A549 (cell line): ENCODE measurements at places on chromosomes 16 and 17. TPM values are rescaled to one million over a fixed set of nuclear protein-coding genes. Genes with fewer than 3 reads are reported as not detected.

The NQO1 gene
- polyA plus RNA-seq: 2,775 to 2,908 TPM (median 2,777 TPM) in 3 replicates

The ACSM5 gene
- not detected in 3 replicates for polyA plus RNA-seq

GRCh38 chr16:28503470-28504259, 3.0 kb downstream of the IL27 start:
- no peak for DNase-seq

GRCh38 chr16:67910158-67910557, 17.1 kb downstream of the PSKH1 start:
- DNase-seq: no peak

- DNase-seq: no peak
These were observed 7.8 kb upstream of the TBC1D3B start for GRCh38 chr17:36184023-36184765.

DNA sequence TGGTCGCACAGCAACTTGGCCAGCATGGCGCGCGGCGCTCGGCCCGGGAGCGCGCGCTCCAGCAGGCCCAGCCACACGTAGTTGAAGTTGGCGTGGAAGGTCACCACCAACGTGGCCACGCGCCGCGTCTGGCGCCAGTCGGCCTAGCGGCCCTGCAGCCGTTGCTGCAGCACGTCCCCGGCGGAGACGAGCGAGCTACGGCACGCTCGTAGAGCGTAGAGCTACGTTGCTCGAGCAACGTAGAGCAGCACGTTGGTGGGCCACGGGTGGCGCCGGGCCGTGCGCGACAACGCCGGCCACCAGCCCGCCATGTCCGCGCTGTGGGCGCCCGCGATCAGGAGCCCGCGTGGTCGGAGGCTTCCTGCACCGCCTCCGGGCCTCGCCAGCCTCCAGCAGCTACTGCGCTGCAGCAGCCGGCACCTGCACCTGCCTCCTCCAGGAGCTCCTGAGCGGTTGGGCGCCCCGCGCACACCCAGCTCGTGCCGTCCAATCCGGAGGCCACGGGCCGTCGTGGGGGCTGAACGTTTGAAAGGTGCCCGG, 13.4 kb upstream of the SULT1A1 start:
- peak; percentile 32 for DNase-seq

GRCh38 chr17:31387438-31387837, 4.0 kb upstream of the RAB11FIP4 start:
- no peak for DNase-seq

GRCh38 chr17:70791748-70792443, 622.6 kb downstream of the KCNJ2 start:
- DNase-seq: no peak
